ENCODE measurements at places on chromosomes 7 and 10. TPM values are rescaled to one million over a fixed set of nuclear protein-coding genes. Genes with fewer than 3 reads are reported as not detected.

GRCh38 chr7:2008936-2009540 lies 223.7 kb downstream of the MAD1L1 start:
- DNase-seq = peak; percentile 39
- H3K27me3 ChIP-seq = no peaks in the 10 kb centered on the region
- no peak overlapping the region for H3K27ac ChIP-seq

DNA sequence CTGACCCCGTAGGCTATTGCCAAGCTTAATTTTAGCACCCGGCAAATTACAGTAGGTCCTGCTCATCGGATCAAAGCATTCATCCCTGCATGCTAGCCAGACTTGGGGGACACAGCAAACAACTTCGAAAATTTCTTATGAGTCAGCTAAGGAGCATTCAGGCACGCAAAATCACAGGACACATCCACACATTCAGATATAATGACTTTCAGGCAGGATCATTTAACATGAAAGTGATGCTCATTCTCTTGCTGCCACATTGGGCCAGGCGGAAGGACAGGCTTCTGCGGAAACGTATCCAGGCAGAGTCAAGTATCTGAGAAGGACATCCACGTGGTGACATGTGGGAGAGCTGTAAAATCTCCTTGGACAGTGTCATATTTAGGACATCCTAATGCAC lies 474.0 kb upstream of the NRP1 start:
- H3K4me1 ChIP-seq = no peaks in the 10 kb centered on the region
- no peak overlapping the region for H3K27ac ChIP-seq
- no peaks in the 10 kb centered on the region for H3K27me3 ChIP-seq
- H3K36me3 ChIP-seq = no peaks in the 10 kb centered on the region

GRCh38 chr7:105027176-105027853 lies 13.3 kb downstream of the KMT2E start:
- no peaks in the 10 kb centered on the region for H3K36me3 ChIP-seq
- no peaks in the 10 kb centered on the region for H3K27me3 ChIP-seq
- H3K4me3 ChIP-seq = no peak overlapping the region
- H3K27ac ChIP-seq = no peak overlapping the region
- H3K4me1 ChIP-seq = no peaks in the 10 kb centered on the region
- DNase-seq = no peak

LOXL4 gene
- total RNA-seq = 33.4 TPM

Data from right lobe of liver (tissue), 6 donors.